MG63 (cell line): ENCODE measurements at places on chromosomes 5 and 9. TPM values are rescaled to one million over a fixed set of nuclear protein-coding genes. Genes with fewer than 3 reads are reported as not detected.

Gene CER1
- total RNA-seq: not detected in 2 replicates

Gene FAT2
- total RNA-seq: not detected in 2 replicates

Gene POLR3G
- total RNA-seq: 23.9 and 49.6 TPM in 2 replicates

Gene C9orf50
- total RNA-seq: not detected in 2 replicates

Gene CLIC3
- not detected in 2 replicates for total RNA-seq

Gene MSX2
- total RNA-seq: 8.5 and 10.7 TPM in 2 replicates

Gene HK3
- total RNA-seq: not detected in 2 replicates

Gene TMEM174
- total RNA-seq: not detected in 2 replicates

Gene TSSK1B
- total RNA-seq: not detected in 2 replicates

Gene DNAI1
- not detected in 2 replicates for total RNA-seq
